ENCODE measurements at places on chromosomes 2 and 18.
A peak's percentile ranks its signal among the peaks of the same experiment; 100 is the strongest.

- peak; percentile 83 for DNase-seq
Measured at GRCh38 chr18:62183578-62184195, 3.2 kb downstream of the PIGN start.

- DNase-seq: no peak
Measured at GRCh38 chr2:96655526-96655925, 13.0 kb downstream of the FER1L5 start.

DNA sequence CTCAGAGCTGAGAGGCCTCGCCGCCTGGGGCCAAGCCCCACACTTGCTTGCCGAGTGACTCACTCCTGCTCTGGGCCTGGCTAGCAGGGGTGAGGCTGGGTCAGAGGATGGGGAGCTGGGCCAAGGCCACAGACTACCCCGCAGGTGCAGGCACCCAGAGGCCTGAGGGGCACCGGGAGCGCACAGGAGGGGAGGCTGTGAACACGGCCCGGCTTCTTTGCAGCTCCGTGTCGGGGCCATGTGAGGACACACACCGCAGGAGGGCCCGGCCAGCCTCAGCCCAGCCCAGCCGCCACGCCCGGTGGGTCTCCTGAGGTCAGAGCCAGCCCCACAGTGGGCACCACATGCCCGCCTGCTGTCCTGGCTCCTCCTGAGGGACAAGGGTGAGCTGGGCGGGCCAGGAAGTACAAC, 8.4 kb downstream of the GPC1 start:
- DNase-seq: no peak

DNA sequence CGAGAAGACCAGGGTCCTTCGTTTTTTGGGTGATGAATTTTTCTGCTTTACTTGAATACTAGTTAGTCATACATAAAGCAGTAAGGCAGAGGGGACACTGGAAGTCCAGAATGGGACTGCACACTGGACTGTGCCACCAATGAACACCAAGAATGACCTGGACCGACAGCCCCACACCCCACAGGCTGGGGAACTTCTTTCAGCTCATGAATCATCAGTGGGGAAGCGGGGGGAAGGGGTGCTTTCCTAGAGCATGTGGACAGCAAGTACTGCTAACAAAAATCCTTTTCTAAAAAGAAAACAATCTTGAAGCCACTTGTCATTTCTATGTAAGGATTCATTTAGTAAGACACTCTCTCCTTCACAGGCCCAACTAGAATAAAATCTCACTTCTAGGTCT, 86.0 kb downstream of the DTNB start:
- DNase-seq: no peak

GRCh38 chr2:53535234-53535840, 232.3 kb upstream of the CHAC2 start:
- DNase-seq: no peak

GRCh38 chr2:236177967-236178889, 10.0 kb upstream of the GBX2 start:
- peak; percentile 65 for DNase-seq

GRCh38 chr2:206480161-206480560, 36.8 kb downstream of the ADAM23 start:
- no peak for DNase-seq

- peak; percentile 10 for DNase-seq
Measured at GRCh38 chr2:180761224-180761623, 219.2 kb upstream of the UBE2E3 start.

DNA sequence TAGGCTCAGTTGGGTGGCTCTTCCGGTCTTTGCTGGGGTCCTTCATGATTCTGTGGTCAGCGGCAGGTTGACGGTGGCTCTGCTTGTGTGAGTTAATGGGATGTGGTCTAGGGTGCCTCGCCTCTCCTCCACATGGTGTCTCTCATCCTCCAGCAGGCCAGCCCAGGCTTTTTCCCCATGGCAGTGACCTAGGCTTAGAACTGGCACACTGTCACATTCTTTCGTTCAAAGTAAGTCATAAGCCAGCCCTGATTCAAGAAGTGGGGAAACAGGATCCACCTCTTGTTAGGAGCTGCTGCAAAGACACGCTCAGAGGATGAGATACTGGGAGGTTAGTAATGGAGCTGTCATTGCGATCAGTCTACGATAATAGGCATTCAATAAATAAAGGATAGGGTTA, 46.0 kb upstream of the CTIF start:
- no peak for DNase-seq

GRCh38 chr2:20604951-20605381, 45.9 kb downstream of the HS1BP3 start:
- DNase-seq: no peak

- no peak for DNase-seq
Measured at GRCh38 chr2:46131-46470, 204 bp downstream of the FAM110C start.

DNA sequence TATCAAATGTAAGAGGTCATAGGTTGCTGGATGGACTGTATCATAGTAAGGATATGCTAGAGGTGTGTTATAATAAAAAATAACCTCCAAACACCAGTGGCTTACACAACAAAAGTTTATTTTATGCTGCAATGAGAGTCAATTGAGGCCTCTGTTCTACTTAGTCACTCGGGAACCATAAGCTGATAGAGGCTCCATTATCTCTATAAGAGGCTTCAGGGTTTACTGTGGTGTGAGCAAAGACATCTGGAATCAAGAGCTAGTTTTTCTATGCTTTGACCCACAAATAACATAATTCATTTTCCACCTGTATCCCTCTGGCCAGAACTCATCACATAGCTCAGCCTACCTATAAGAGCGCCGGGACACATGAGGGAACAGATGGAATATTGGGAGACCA, 47.5 kb upstream of the NEMP2 start:
- peak; percentile 9 for DNase-seq

GRCh38 chr2:196660244-196660643, 20.7 kb downstream of the CCDC150 start:
- no peak for DNase-seq

- DNase-seq: peak; percentile 67
Measured at GRCh38 chr2:239858179-239858578, 167.0 kb downstream of the NDUFA10 start.

DNA sequence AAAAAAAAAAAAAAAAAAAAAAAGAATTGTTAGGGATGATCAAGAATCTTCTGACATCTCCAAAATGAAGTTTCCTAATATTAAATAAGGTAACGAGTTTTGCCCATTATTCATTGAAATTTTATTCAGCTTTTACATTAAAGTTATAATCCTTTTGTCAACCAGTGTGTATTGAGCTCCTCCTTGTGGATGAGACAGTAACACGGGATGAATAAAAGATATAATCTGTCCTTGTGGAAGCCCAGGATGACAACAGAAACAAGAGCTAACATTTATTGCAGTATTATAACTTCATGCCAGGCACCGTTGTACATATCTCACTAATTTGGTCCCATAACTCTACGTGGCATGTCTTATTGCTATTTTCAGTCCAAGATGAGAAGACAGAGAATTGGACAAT, 33.4 kb upstream of the SERPINB7 start:
- DNase-seq: peak; percentile 23

GRCh38 chr18:50559752-50560680, at the start of gene MAPK4:
Gene MAPK4, plus strand, starts transcription at chr18:50560087. Its CDS starts 103,872 bp downstream, at chr18:50663959.
- DNase-seq: peak; percentile 40

- DNase-seq: peak; percentile 99
Measured at GRCh38 chr2:62304429-62305417, 108.8 kb downstream of the B3GNT2 start.

- no peak for DNase-seq
Measured at GRCh38 chr2:21358976-21359375, 235.2 kb downstream of the TDRD15 start.

DNA sequence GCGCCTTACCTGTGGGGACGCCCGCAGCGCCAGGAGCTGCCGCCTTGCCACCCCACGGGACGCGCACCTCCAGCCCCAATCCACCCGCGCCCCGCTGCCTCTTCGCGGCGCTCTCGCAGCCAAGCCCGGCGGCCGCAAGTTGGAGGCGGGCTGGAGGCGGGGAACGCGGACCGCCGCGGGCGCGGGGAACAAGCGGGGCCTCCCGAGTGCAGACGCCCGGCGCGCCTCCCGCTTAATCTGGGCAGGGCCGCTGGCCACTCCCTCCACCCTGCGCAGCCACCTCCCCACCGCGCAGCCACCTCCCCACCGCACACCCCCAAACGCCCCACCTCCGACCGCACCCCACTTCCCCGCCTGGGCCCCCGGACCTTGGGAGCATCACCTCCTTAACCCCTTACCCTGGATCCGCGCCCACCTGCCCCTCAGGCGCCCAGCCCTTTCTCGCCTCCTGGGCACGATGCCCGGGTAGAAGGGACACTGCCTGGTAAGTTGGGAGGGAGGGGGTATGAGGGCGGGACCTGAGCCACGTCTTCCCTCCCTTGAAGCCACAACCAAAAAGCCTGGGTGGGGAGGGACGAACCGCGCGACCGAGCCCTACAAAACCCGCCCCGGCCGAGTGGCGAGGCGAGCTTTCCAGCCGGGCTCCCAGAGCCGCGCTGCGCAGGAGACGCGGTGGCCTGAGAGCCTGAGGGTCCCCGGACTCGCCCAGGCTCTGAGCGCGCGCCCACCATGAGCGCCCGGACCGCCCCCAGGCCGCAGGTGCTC, at the start of the genes COL4A3 and COL4A4:
Gene COL4A3, plus strand, starts transcription at position 627 of the 765 bp plus-strand sequence. Its CDS starts 103 bp downstream, at position 730.
Gene COL4A4, minus strand, starts transcription at position 208 of the 765 bp plus-strand sequence. CDS start 16,722 bp downstream, outside the sequence.
- peak; percentile 42 for DNase-seq

- DNase-seq: no peak
Measured at GRCh38 chr2:141041281-141041680, 1089.5 kb downstream of the LRP1B start.

DNA sequence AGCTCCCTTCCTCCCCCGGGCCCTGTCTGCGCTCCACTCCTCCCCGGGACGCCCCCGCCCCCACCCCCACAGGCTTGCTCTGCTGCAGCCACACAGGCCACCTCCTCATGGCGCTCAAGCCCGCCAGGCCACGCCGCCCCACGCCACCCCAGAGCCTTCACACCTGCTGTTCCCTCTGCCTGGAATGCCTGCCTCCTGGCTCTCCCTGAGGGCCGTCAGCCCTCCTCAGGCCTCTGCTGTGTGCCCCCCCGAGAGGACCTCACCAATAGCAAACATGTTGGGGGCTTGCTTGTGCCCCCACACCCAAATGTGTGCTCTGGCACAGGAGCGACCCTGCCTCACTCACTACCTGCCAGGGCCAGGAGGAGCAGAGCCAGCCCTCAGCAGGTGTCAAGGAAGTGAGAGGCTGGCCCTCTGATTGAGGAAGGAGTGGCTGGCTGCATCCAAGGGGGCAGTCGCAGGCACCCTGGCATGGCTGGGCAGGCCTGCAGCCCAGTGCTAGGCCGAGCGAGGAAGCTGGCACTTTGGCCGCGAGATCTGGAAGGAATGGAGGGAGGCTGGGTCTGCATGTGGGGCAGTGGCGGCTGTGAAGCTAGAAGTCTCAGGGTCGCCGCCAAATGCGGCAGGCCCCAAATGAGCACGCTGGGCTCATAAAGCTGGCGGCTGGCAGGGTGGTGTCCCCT, 86.5 kb downstream of the INHBB start:
- no peak for DNase-seq

DNA sequence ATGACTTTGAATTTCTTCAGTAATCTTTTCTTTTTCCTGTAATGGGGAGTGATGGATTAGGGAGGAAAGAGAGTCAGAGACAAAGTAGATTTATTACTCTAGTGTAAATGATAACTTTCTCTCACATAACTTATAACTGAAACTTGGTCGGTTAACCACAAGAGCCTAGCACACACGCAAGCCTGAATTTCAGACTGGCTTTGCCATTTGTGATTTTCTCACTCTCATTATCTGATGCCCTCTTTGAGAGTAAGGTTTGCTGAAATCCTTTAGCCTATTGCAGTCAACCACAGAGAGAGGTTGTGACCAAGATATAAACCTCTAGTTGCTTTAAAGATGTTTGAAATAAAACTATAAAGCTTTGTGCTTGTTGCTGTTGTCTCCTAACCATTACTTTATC, 117.9 kb upstream of the NETO1 start:
- no peak for DNase-seq

- no peak for DNase-seq
Measured at GRCh38 chr2:152183401-152184073, 8.0 kb upstream of the STAM2 start.

DNA sequence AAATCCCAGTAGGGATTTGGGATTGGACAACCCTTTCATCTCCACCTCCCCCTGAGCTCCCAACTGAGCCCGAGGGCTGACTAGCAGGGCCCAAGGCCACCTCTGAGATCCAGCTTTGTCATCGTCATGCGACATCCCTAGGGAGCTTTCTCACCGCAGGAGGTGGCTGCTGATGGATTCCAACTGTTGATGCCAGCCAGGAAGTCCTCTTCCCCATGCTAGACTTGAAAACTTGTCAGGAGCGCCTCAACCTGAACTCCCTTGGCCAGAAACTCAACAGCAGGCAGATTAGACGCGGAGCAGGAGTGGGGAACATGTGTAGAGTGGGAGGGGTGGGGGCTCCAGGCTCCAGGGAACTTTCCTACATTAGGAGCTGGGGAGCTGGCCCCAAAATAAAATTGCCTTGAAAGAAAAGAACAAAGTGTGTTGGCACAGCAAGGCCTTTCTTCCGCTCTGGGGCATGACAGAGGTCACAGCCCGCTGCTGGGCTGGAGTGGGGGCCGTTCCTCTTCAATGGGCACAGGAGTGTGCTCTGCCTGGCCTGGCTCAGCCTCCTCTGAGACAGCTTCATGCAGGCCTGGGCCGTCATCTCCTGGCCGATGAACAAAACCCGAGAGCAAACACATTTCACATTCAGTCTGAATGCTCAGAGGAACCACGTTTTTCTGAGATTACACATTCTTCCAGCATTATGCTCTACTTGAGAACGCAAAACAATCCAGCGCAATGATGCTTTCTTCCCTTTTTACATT, 34.5 kb downstream of the EMILIN2 start:
- DNase-seq: no peak

DNA sequence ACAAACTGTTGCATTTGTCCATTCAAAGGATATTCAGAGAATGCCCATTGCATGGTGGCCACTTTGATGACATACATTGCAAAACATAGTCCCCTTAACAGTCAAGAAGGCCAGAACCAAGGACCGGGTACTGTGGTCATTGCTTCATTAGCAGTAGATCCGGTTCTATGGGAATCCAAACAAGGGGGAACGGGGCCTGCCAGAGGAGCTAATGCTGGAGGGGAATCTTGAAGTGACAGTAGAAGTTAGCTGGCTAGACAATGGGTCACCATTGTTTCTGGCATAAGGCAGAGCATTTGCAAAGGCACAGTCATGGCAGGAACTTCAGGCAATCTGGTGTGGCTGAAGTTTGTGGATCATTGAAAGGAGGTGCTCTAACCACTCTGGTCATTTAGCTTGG, 279.7 kb downstream of the SS18 start:
- no peak for DNase-seq

DNA sequence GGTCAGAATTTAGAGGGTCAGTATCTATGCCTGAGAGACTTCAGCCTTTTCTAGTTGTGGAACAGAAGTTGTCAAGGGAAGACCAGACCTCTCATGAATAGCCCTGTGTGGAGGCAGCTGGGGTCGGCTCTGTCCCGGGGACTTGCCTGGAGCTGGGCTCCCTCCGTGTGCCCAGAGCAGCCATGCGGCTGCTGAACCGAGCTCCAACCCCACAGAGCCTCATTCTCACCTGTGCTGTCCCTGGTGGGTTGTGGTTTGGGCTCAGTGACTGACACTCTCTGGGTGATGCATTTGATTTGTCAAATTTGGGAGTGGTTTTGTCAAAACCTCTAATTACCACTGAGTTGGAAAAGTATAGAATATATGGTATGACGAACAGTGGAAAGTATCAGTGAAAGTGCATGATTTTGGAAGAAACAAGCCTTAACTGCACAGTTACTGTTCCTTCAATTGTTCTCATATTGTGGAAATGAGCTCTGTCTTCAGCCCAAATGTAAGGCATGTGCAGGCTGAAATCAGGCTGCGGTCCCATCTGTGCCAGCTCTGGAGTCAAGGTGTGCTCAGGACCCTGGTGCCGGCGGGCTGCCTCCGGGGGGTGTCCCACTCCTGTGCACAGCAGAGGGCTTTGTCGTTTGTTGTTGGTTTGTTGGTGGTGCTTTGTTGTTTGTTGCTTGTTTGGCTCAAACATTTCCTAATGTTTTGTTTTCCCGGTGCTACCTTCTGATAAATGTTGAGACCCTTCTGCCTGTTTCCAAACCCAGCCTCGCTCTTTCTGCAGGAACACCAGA, 200.3 kb downstream of the SNTG2 start:
- DNase-seq: no peak

Measured in hematopoietic multipotent progenitor cell treated with erythropoietin and hydrocortisone succinate and interleukin-3 and kit ligand, for 4 days (in vitro differentiated cells).